ENCODE measurements at places on chromosomes 2 and 18.

- no peak for DNase-seq
- H3K36me3 ChIP-seq, result no peaks in the 10 kb centered on the region
- H3K27ac ChIP-seq, result no peak overlapping the region
- H3K4me3 ChIP-seq, result no peak overlapping the region
- H3K4me1 ChIP-seq, result peaks cover 6% of the 10 kb centered on the region
Observed at GRCh38 chr2:144234542-144234871, 285.4 kb downstream of the ZEB2 start.

- no peak for DNase-seq
- H3K36me3 ChIP-seq, result no peaks in the 10 kb centered on the region
- no peak overlapping the region for H3K4me3 ChIP-seq
- H3K4me1 ChIP-seq, result no peaks in the 10 kb centered on the region
- no peaks in the 10 kb centered on the region for H3K27me3 ChIP-seq
Observed at GRCh38 chr2:156346731-156347130, 14.2 kb upstream of the NR4A2 start.

GRCh38 chr2:218284106-218284811, 8.0 kb downstream of the TMBIM1 start:
- H3K4me1 ChIP-seq, result peaks cover 3% of the 10 kb centered on the region
- no peaks in the 10 kb centered on the region for H3K36me3 ChIP-seq
- no peak overlapping the region for H3K4me3 ChIP-seq
- no peak for DNase-seq
- H3K27me3 ChIP-seq, result no peaks in the 10 kb centered on the region
- H3K27ac ChIP-seq, result no peak overlapping the region

GRCh38 chr2:48912110-48912509, 156.6 kb upstream of the LHCGR start:
- no peak overlapping the region for H3K27ac ChIP-seq
- H3K4me1 ChIP-seq, result no peaks in the 10 kb centered on the region

DNA sequence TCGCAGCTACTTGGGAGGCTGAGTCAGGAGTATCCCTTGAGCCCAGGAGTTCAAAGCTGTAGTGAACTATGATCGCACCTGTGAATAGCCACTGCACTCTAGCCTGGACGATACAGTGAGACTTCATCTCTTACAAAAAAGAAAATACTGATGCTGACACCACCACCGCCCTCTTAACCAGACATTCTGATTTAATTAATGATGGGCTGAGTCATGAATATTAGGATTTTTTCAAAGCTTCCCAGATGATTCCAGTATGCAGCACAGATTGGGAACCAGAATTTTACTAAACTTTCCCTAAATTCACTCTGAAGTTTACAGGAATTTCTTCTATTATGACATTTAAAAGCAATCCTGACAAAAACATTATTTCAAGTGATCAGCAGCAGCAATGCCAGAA, 130.1 kb downstream of the ERBB4 start:
- peaks cover 2% of the 10 kb centered on the region for H3K36me3 ChIP-seq
- no peak overlapping the region for H3K27ac ChIP-seq
- H3K4me1 ChIP-seq, result no peaks in the 10 kb centered on the region
- H3K27me3 ChIP-seq, result no peaks in the 10 kb centered on the region
- no peak overlapping the region for H3K4me3 ChIP-seq
- DNase-seq, result no peak

- H3K36me3 ChIP-seq, result no peaks in the 10 kb centered on the region
- no peaks in the 10 kb centered on the region for H3K27me3 ChIP-seq
- no peak overlapping the region for H3K4me3 ChIP-seq
Observed at GRCh38 chr18:376311-376710, 108.5 kb upstream of the THOC1 start.
